RWPE1 (cell line): ENCODE measurements at places on chromosomes 11 and 22.
A peak's percentile ranks its signal among the peaks of the same experiment; 100 is the strongest.

GRCh38 chr22:25062386-25063085 is 110.0 kb downstream of the KIAA1671 start:
- DNase-seq: no peak

GRCh38 chr11:111541254-111542061 is 938 bp downstream of the LAYN start:
- DNase-seq: no peak

DNA sequence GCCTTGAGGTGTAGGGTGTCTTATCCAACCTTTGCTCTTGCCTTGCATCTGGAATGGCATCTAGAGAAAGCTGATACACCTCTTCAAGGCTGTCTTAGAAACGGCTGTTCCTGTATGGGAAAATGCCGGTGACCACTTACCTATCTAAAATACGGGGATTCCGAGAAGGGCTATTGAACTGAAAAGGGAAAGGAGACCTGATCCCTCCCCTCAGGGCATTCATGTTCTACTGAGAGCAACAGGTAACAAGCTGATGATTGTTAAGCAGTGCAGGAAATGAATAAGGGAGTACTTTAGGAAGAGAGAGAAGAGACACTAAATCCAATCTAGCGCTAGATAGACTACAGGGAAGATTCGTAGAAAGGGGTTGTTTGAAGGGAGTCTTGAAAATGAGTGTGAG is 1388.1 kb downstream of the FAM181B start:
- DNase-seq: no peak

DNA sequence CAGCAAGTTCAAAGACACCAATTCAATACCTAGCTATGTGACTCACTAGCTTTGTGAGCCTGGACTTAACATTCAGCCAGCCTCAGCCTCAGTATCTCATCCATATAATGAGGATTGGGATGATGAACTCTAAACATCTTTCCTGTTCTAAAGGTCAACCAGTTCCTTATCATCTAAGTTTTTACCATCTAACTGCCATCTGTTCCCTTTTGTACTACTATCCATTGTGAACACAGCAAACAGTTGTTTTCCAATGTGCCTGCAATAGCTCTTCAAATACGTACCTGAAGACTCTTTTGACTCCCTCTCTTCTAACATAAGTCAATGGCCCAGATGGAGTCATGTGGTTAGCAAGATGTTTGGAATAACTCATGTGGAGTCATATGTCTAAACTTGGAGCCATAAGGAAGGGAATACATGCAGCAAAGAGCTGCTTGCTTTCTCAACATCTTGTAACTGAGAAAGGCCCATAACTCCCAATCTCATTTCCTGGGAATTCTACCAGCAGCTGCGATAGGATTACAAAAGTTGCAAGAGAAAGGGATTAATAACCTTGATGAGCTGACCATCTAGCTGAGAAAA is 19.4 kb downstream of the SYTL2 start:
- no peak for DNase-seq

DNA sequence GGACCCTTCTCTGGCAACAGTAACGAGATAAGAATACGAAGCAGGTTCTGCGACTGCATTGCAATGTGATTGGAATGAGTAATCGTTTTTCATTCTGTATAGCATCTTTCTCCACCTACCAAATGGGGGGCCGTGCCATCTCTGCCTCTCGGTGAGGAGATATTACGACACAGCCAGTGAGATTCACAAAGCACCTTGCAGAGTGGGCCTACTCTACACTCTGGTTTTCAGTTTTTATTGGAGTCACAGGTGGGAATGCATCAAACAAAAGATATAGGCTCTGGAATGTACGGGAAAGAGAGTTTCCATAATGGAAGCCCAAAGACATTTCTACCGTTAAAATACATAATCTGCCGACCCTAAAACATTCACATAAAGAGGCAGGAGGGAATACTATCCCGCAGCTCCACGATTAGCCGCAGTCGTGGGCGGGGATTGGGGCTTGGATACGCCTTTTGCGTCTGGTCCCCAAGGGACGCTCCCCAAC is 423 bp upstream of the RTN3 start:
- peak; percentile 34 for DNase-seq

DNA sequence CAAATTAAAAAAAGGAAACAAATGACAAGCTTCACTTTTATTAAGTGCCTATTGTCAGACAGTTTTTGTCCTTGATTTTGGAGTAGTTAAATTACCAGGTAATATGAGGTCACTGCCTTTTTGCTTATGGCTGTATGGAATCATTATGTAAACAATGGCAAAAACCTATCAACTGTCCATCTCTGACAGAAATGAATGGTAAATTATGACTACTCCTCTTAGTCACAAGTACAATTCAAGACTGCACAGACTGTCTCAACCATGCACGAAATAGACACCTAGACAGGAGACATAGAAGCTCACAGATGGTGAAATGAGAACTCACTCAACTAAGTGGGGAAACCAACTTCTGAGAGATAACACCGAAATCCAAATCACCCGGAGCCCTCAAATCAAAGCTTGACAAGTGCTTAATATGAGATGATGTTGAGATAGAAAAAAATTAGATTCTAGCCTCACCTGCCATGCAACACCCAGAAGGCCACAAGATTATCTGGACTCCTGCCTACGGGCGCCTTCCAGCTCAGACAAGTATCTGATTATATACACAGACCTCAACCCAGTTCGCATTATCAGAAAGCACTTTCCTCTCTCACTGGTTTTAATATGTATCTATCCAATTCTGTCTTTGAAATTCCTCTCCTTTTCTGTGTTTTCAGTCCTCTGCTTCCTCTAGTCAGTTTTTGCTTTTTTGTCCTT is 199.3 kb downstream of the CADM1 start:
- DNase-seq: no peak

DNA sequence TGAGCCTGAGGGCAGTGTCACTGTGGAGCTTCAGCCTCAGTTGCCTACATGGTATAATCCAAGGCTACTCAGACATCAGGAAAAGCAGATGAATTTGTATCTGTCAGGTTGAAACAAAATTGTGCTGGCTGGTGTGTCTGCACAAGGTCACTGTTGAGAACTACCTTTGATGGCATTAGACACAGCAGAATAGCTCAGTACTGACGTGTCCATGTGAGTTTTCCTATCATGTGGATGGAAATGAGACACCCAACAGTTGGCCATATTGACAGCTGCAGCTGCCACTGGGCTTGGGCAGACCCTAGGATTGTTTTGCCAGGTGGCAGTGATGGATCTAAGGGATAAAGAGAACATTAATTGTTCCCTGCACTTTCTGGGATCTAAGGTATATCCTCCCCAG is 15.8 kb downstream of the CCDC134 start:
- DNase-seq: no peak

DNA sequence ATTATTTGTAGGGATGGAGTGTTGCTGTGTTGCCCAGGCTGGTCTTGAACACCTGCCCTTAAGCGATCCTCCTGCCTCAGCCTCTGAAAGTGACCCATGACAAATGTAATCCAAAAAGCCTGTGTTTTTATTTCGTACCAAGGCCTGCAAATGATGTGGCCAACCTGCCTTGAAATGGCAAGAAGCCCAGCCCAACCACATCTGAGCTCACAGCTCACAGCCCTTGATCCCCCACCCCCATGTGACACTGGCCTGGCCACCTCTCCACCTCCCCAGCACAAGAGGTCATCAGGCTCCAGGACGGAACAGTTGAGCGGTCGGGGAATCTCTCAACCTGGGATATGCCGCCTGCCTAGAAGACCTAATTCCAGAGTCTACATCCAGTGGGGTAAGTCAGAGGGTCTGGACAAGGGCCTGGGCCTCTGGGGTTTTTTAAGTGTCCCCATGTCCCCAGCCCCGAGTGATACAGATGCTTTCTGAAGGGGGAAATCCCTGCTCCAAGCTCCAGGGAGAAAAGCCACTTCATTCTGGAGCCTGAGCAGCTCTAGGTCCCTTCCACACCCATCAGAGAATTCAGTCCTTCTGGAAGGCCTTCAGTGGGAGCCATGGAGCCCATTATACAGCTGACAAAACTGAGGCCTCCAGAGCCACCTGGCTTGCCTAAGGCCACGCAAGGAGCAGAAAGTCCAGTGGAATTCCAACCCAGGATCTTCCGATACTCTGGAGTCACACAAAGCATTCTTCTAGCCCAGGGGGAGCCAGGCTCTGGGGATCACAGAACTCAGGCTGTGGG is 70.7 kb downstream of the MN1 start:
- DNase-seq: no peak

DNA sequence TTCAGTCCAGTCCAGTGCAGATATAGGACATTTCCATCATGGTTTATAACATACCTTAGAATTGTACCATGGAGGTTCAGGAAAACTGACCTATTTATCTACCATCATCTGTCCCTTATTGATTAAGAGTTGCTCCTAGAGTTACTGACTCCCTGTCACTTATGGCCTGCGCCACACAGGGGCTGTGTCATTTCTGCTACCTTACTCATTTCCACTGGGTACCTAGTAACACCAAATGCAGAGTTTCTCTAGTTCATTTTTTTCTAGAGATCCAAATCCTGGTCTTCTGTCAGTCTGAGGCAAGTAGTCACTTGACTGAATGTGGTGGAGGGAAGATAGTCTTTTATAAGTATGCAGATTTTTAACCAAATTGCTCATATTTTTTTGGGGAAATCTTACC is 59.2 kb downstream of the PDE3B start:
- DNase-seq: no peak

GRCh38 chr11:131638889-131639288 is 268.5 kb downstream of the NTM start:
- DNase-seq: no peak

- DNase-seq: no peak
Observed at GRCh38 chr11:69350596-69350995, 56.6 kb downstream of the MYEOV start.

- no peak for DNase-seq
Observed at GRCh38 chr11:95556011-95556341, 233.6 kb downstream of the FAM76B start.

GRCh38 chr11:122910775-122911174 is 28.2 kb downstream of the JHY start:
- peak; percentile 24 for DNase-seq

- DNase-seq: no peak
Observed at GRCh38 chr22:30267382-30268302, 991 bp upstream of the OSM start.

GRCh38 chr11:36598051-36598450 is at the start of gene RAG2:
RAG2 (minus strand) TSS chr11:36598236; CDS start chr11:36594168, 4,068 bp downstream.
- DNase-seq: no peak

DNA sequence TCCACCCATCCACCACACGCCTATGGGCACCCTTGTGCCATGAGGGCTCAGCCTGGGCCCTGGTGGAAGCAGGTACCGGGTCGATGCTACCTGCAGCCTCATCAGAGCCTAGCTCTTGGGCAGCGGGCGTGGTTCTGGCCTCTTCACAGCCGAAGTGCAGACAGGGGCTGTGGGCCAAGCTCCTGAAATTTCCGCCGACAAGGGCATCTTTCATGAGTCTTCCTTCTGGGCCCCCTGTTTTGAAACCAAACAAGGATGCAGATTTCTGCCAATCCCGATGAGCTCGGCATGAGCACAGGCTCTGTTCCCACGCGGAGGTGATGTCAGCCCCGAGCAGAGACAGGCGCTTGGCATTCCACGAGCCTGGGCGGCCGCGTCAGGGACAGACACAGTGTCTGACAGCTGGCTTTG is 22.6 kb upstream of the MGAT3 start:
- DNase-seq: no peak
